ENCODE measurements at places on chromosomes 3 and 15.

DNA sequence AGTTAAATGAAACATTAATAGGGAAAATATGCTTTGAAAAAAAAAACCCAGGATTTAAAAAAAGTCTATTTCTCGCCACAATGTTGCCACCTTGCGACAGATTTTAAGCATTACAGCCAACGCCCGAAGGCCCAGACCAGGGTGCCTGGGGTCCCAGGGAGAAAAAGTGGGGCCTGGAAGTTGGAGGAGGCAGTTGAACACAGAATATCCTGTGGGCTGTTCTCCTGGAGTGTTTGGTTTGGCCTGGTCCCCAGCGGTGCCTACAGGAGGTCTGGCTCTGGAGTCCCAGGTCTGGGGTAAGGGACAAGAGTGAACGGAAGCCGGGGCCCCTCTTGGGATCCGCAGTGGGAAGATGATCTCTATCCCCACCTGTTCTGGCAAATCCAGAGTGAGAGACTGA, 3.4 kb downstream of the RNU6-1 start:
- DNase-seq = peak; percentile 61

DNA sequence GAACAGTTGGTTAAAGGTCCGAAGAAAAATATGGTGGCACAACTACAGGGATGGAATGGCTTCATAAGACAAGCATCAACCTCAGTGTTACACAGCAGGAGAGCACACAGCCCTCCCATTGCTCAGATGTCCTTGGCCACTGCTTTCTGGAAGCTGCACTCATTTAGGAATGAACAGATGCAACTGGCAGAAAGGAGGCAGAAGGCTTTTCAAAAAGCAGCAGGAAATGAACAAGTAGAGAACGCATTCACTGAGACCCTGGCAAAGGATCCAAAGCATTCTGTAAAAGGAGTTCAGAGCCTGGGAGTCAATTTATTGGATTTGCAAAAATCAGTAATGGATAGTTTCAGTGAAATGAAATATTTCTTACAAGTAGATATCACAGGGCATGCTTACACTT, 101.1 kb downstream of the PDZRN3 start:
- DNase-seq = no peak

DNA sequence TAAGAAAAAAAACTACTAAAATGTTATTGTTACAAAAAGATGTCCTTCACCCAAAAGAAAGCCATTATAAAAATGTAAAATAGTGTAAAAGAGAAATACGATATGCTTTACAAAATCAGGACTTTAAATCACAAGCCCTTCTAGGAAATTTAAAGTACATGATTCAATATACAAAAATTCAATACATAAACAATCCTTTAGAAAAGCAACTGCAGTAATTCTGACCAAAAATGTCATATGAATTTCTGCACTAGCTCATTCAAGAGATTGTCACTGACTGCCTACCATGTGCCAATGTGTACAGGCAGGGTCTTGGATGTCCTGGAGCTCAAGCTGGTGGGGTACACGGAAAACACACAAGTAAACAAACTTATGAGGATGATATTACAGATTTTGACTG, 2.5 kb downstream of the MORC1 start:
- no peak for DNase-seq

GRCh38 chr15:71575474-71576045, 234.8 kb upstream of the NR2E3 start:
- no peak for DNase-seq

DNA sequence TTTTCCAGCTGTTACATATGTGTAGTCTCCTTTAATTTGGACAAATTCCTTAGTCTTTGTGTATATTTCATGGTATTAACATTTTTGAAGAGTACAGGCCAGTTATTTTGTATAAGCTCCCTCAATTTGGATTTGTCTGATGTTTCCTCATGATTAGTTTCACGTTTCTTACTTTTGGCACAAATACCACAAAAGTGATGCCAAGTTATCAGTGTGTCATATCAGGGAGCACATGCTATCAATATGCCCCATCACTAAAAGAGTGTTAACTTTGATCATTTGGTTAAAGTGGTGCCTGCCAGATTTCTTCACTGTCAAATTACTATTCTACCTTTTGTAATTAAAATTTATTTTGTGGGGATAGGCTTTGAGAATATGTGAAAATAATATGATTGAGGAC, 14.6 kb downstream of the PCNP start:
- DNase-seq = no peak

GRCh38 chr15:81323559-81323943, 390 bp downstream of the STARD5 start:
- no peak for DNase-seq

- DNase-seq = no peak
Observed at GRCh38 chr15:41886741-41887140, 7.1 kb downstream of the SPTBN5 start.

DNA sequence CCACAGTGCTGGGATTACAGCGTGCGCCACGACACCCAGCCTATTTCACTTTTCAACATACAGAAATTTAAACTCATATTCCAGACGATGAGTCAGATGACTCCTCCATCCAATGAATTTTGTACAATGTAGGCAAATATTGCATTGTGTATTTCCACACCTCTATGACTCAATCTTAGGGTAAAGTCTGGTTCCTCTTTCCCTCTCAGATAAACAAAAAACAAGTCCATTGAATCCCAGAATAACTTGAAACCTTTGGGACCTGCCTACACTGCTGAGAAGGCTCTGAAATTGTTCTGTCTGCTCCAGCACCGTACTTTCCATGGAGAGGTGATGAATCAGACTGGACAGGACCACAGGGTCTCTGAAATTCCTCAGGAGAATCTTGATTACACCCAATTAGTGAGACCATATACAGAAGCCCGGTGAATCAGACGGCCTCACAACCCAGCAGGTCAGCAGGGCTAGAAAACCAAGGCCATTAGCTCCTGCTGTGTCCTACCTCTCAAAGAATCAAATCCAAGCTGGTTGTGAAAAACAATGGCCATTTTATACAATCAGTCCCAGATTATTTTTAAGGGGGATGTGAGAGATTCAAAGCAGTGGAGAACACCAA, 112.6 kb downstream of the ERC2 start:
- no peak for DNase-seq

DNA sequence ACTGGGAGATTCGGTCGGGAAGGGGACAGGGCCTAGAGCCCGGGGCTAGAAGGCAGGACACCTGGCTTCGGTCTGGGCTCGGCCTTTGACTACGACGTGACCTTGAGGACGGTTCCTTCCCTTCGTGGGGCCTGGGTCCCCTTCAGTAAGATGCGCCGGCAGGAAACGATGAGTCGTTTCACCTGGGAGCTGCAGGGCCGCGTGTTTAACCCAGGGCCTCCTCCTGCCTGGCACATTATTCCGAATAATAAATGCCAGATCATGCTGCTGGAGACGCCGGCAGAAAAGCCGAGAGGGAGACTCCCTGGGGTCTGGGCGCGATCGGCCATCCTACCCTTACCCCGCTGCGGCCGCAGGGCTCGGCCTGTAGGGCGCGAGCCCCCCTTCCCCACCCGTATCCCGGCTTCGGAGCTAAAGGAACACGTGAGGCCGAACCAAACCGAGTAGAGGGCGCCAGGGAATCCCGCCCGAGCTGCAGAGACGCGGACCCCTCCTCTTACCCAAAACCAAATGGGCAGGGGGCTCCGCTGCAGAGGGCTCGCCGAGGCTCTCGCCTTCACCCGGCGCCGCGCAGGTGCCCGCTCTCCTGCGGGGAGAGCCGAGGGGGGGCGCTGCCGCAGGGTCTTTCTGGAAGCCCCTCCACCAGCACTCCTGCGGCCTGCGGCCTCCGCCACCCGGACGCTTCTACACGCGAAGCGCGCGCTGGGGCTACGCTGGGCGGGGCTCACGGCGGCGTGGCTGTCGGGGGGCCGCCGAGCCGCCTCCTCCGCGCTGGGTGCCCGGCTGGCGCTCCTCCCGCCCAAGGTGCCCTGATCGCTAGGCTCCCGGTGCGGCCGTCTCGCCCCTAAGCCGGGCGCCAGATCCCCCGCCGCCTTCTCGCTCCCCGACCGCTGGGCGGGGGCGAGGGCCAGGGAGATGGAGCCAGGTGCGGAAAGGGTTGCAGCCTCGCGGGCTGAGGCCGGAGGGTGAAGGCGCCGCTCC, at the start of gene BDH1:
TSS of gene BDH1 (minus strand) at position 688 of the 981 bp plus-strand sequence. CDS start 9,525 bp downstream, outside the sequence.
- DNase-seq = peak; percentile 66

- DNase-seq = peak; percentile 98
Observed at GRCh38 chr15:64162869-64163658, at the start of gene PPIB. Gene PPIB, minus strand, starts transcription at chr15:64163022. Its CDS starts 36 bp downstream, at chr15:64162986.

- no peak for DNase-seq
Observed at GRCh38 chr15:52464040-52464439, 64.6 kb downstream of the MYO5A start.

DNA sequence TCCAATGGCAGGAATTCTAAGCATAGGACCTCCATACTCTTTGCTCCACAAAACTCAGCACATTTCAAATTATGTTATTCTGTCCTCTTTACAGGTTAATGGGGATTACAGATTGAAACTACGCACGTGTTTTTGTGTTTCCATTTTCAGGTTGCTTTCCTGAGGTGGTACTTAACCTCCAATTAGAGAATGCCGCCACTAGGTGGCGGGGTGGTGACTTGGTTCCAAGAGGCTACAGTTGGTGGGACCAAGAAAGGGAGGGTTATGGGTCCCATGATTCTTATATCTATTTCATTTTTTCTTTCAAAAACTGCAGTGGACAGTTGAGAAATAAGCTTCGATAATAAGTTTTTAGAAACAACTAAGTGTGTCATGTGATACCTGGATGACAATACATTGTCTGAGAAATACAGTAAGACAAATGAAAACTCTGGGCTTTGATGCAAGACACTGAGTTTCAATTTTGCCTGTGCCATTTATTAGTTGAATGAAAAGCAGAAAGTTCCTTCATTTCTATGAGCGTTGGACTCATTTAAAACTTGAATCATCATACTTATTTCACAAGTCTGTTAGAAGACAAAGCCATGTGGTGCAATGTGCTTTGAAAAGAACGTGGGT, 539.0 kb downstream of the FGF12 start:
- DNase-seq = no peak

DNA sequence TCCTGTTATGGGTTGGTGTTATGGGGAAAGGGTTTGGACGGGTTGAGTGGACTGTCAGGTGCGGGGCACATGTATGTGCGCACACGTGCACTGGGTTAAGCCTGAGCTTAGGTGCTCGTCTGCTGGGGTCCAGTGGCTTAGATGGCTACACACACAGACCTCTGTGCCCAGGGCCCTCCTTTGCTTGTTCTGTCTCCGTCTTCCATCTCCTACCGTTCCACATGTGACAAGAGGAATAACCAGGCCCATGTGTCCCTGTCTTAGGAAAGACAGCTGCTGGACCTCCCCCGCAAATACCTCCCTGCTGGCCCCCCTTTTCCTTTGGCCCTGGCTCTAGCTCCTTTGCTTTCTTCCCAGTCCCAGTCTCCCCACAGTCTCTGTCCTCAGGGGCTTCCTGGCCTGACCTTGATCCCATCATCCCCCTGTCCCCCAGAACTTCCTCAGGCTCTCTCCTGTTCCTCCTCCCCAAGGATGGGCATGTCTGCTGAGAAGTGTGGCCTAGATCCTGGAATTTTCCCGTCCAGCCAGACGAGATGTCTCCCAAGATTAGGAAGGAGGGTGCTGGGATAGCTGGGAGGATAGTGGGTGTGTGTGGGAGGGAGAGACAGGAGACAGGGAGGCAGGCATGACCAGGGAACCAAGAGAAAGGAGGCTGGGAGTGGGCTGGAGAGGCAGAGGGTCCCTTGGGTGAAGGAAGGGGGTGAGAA, 797 bp upstream of the THPO start:
- DNase-seq = no peak
